ENCODE measurements at places on chromosomes 12 and 14.

DNA sequence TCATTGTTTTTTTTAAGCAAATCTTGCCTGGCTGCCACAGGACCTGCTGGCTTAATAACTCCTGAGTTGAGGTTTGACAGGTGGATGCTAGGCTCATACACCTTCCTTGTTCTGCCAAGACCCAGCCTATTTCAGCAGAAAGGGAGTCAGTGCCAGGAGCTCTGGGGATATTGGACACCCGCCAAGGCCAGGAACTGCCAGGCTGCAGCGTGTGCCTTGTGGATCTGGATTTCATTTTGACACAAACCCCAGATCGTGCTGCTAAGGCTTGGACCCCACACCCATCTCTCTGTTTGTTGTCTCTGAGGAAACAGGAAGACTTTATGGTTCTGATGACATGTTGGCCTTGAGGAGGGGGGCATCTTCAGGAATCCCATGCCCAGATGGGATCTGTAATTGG lies 44.4 kb upstream of the PRIMA1 start:
- no peak for DNase-seq

DNA sequence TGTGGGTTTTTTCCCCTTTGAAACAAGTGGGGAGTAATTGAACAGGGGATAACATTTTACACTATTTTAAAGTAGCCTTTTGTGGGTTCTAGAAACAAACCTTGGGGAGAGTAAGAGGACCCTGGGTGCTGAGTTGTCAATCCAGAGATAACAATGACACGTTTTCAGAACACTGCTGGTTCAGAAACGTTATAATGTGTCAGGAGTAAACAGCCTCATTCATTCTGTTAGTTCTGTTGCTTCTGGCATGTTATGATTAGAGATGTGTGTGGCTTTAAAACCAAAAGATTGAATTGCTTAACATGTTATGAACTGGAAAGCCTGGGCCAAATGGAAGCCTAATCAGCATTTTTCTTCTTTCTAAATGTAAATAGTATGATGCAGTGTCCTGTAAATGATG lies 680.5 kb upstream of the NOVA1 start:
- no peak for DNase-seq

GRCh38 chr14:105411985-105412770 lies 7.4 kb upstream of the MTA1 start:
- DNase-seq, result no peak

DNA sequence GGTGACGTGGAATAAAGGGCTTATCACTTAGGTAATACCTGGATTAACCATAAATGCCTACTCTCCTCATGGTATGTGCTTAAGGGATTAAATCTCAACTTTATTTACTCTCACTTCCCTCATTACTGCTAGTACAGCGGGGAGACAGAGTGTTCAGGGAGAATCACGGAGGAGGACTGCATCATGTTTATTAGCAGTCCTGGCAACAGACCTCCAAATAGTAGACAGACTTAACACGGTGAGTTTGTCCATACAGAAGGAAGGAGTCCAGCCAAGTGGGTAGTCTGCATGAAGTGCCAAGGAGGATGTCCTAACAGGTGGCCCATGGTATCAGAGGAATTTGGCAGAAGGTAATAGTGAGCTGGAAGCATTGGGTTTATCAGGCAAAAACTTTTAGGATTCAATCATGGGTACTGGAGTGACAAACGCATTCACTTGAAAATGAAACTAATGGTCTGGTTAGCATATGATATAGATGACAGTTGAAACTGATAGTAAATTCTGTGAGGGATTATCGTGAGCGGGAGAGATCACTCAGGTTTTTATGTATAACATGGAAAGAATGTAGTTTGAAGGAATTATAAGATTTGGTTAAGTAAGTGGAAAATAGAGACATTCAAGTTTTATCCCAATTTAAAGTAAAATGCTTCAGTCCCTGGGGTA lies 471.8 kb downstream of the TMEM117 start:
- no peak for DNase-seq

DNA sequence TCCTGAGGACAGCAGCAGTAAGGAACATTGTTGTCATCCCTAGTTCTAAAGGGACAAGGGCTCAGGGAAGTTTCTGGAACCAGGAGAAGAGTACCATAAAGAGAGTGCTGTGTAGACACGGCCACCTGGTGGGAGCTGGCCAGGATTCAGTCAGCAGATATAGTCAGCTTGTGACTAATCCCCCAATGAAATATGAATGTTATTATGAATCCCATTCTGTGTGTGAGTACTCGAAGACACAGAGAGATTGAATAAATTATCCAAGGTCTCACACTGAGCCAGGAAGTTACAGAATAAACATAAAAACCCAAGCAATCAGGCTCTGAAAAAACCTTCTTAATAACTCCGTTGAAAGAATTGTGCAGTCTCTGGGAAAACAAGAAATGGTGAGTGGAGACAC lies 1359.5 kb downstream of the AACS start:
- no peak for DNase-seq

- DNase-seq, result no peak
Observed at GRCh38 chr12:93741659-93742109, 64.5 kb downstream of the CRADD start.

All from NT2/D1 (cell line).